ENCODE measurements at places on chromosomes 1 and 21.

GRCh38 chr1:62391369-62391971 is 45.4 kb upstream of the USP1 start:
- DNase-seq, result peak; percentile 39

GRCh38 chr1:56094168-56094567 is 485.2 kb downstream of the PLPP3 start:
- no peak for DNase-seq

DNA sequence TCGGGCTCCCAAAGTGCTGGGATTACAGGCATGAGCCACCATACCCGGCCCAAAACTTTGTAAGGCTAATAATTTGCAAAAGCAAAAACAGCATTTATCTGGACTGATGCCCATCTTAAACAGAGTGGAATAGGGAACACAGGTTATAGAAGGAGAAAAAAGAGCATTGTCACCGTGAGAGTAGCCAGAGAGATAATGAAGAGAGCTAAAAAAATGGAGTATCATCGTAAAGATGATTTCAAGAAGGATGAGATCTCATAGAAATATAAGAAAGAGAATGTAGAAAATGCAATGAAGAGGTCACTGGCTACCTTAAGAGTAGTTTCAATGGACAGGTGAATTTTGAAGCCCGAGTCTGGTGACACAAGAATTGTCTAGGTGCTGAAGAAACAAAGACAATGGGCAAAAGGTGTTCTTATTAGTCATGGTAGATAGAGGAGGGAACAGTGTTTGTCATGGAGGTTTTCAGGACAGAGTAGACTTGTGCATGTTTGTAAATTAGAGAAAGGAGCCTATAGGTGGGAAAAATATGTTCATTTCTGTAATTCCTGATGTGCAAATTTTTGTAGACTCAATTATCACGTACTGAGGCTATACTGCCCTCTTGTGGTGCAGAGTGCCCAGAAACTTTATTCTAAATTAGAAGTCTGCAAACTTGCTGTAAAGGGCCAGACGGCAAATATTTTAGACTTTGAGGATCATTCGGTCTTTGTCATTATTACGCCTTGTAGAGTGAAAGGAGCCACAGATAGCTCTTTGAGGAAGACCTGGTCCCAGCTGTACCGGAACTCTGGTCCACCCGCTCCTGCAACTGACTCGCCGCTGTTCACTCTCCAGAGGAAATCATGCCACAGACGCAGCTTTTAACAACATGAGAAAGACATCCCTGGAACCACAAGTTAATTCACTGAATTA is 8.1 kb upstream of the TMEM183A start:
- DNase-seq, result peak; percentile 79

DNA sequence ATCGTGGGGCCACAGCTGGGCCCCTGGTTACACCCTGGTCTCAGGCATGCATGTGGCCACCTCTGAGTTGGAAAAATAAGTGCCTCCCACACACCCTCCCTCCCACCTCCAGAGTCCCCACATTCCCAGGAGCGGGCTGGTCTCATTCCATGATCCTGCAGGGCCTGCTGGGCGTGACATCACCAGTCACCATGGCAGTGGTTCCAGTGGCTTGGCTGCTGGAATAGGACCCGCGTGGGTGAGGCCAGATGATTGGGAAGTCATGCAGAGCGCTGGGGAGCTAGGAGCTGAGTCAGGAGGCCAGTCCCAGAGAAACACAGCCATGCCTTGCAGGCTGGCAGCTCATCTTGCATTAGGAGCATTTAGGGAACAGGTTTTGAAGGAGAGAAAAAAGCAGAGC is 125.4 kb upstream of the TMEM51 start:
- DNase-seq, result no peak

- peak; percentile 40 for DNase-seq
Measured at GRCh38 chr1:157073944-157074685, 25.5 kb downstream of the ETV3L start.

- DNase-seq, result no peak
Measured at GRCh38 chr1:216064643-216065042, 358.6 kb downstream of the USH2A start.

DNA sequence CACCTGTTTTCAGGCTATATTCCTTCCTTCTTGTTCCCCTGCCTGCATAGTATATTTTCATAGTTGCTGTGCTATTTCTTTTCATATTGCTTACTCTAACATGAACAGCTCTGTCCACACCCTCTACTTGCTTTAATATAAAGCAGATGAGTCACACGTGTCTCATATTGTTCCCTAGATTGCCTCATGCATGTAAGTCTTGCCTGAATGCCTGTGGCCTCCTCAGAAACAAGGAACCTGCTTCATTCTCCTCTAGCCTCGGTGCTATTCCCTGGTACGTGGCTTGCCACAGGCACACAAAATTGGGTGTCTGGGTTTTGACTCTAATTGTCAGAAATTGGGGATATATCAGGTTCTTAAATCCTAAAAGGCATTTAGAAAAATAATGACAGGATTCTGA is 16.5 kb upstream of the PKP1 start:
- peak; percentile 0 for DNase-seq

- no peak for DNase-seq
Measured at GRCh38 chr1:116854716-116855115, 55.0 kb upstream of the PTGFRN start.

- DNase-seq, result no peak
Measured at GRCh38 chr1:156471496-156472490, 28.8 kb downstream of the MEF2D start.

DNA sequence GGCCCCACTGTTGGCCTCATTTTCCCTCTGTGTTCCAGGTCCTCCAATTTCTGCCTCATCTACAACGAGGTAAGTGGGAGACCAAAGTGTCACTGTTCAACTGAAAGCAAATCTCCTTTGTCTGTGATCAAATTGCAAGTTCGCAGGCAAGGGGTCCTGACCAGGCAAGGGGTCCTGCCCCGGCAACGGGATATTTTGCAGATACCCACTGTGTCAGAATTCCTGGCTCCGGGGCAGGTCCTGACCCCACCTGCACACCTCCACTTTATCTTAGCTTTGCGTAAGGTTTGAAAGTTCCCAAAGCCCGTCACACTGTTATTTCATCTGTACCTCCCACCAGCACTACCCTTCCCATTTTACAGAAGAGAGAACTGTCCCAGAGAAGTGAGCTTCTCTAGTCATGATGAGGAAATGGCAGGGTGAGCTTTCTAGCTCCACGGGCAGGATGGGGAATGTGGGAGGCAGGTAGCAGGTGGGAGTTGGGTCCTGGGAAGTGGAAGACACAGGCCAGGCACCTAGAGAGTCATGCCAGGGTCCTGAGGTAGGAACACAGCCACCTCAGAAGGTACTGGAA is 32.0 kb upstream of the CSF1 start:
- DNase-seq, result no peak

DNA sequence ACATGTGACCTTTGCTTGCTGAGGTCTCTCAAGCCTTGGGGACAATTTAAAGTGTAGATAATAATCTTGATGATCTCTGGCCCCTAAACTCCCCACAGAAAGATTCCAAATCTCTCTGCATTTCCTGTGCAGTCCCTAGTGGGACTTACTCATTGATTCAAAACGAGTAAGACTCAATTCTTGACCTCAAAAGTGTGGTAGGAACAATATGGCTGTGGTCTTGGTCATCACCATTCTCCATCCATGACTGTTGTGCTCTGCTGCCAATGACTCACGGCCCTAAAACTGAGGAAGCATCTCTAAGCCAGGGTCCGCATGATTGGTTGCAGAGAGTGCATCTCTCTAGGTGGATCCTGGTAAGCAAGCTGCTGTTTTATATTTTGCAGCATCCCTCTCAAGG is 268.0 kb downstream of the PTGER3 start:
- no peak for DNase-seq

DNA sequence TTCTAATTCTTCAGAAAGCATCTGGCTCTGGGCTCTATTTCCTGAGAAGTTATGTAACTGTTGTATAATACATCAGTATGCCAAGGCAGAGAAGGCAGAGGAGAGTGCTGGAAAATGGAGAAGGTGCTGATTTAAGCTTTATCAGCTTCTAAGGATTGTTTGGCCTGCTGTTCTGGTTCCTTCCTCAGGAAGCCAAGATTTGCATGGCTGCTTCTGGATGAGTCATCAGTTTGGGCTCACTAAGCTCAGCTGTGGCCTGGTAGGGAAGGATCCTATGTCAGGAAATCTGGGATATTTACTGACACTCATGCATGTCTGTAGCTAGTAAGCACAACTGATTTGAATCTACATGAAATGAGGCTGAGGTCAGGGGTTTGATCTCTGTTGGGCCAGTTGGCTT is 73.2 kb upstream of the ADGRL4 start:
- DNase-seq, result no peak

GRCh38 chr1:108117945-108118902 is 81.9 kb downstream of the SLC25A24 start:
- no peak for DNase-seq

DNA sequence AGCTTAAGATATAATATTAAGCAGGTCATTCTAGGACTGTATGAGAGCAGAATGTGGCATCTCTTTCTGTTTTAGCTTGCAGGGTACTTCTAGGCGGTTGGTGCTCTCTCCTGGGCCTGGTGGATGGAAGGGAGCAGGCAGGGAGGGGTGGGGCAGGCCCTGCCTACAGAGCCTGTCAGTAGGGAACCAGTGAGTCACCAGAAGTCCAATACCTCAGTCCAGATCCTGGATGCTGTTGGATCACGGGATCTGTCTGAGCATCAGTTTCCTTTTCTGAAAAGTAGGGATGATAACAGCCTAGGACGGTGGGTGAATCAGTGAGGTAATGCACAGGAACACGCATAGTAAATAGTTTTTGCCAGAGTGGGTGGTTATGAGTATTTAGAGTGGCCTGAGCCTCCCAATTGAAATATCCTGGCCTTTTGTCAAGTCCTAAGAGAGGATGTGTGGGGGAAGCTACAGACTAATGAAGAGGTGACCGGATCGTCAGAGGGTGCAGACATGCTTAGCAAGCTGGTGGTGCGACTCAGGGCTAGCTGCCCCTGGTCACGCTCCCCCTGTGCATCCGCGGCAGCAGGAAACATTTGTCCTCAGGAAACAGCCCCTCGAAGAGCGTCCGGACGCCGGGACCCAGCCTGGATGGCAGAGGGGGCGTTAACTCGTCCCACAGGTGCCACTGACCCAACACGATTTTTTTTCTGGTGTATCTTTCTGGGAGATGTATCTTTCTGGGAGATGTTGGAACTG is 23.9 kb downstream of the NAV1 start:
- no peak for DNase-seq

DNA sequence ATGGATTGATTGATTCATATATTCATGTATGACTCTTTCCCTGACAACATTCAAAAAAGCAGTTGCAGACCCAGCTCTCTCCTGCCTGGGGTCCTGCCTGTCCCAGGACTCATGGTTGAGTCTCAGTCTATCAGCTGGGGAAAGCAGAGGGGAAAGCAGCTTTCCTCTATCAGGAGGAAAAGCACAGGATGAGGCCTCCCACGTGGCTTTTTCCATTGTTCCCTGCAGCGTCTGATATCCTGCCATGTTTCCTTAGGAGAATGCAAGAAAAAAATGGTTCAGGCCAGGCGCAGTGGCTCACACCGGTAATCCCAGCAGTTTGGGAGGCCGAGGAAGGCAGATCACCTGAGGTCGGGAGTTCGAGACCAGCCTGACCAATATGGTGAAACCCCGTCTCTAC is 133.0 kb upstream of the VAMP3 start:
- DNase-seq, result no peak

DNA sequence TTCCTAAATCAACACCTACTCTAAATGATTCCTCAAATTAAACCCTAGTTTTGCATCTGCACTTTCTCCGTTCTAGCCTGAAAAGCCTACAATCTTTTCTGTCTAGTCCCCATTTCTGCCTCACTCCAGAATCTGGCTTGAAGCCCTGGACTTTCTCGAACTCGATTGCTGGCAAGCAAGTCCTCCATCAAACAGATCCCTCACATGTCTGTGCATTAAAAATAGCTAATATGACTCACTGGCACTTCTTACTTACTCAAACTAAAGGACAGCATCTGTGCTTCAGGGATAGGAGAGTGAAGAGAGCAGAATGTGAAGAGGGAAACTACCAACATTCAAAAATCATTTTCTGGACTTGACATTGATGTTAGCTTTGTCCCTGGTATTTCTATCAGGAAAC is 51.8 kb upstream of the CXADR start:
- DNase-seq, result no peak

Measured in activated CD4-positive, alpha-beta T cell treated with anti-CD3 and anti-CD28 coated beads, Interleukin-2, amount 10 ng/mL, durations not matched to agents 7 days and 5 days (primary cell).